Liver (tissue), 10 donors: ENCODE measurements at places on chromosomes 1 and 21. TPM values are rescaled to one million over a fixed set of nuclear protein-coding genes. Genes with fewer than 3 reads are reported as not detected.

IPO9 gene
- 13.0 TPM for total RNA-seq

ZNF648 gene
- 0.14 TPM for total RNA-seq

IKBKE gene
- 2.0 TPM for total RNA-seq

PRDX1 gene
- total RNA-seq: 286 TPM

PPIAL4G gene
- total RNA-seq: not detected

C1orf105 gene
- not detected for total RNA-seq

CRNN gene
- not detected for total RNA-seq

TSPAN1 gene
- total RNA-seq: 2.4 TPM

KRTAP12-2 gene
- total RNA-seq: not detected

LHX8 gene
- not detected for total RNA-seq

MROH7 gene
- total RNA-seq: 2.8 TPM

- DNase-seq: no peak
Measured at GRCh38 chr1:117579221-117579906, 26.5 kb upstream of the TENT5C start.

- no peak for DNase-seq
Measured at GRCh38 chr1:222583079-222583478, 6.7 kb downstream of the TAF1A start.

GRCh38 chr1:222656391-222657155 is 38.7 kb downstream of the MIA3 start:
- no peak for DNase-seq

GRCh38 chr1:164611754-164612642 is 53.0 kb downstream of the PBX1 start:
- DNase-seq: no peak

DNA sequence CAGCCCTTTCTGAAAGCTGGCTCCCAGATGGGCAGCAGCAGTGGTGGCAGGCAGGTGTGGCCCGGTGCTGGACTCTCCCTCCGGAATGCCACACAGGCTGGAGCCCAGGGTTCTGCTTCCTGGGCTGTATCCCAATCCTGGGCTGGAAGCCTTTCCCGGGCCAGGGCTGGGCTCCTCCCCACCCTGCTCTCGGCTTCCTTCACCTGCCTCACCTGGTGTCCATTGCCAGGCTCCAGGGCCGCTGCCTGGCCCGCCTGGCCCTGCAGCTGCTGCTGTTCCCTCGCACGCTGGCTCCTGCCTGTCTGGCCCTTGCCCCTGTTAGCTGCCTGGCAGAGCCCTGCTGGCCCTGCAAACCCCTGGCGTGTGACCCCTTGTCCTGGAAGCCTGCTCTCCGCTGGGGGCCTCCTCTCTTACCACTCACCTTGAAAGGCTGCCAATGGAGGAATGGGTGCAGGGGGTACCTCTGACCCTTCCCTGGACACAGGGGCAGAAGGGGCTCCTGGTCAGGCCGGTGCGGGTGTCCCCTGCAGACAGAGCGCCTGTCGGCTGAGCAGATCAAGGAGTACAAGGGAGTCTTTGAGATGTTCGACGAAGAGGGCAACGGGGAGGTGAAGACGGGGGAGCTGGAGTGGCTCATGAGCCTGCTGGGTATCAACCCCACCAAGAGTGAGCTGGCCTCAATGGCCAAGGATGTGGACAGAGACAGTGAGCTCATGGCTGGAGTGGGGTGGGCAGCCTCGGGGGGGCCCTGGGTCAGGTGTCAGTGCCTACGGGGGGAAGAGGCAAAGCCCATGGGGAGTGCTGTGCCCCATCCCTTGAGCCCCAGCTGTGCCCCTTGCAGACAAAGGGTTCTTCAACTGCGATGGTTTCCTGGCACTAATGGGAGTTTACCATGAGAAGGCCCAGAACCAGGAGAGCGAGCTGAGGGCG is 1.1 kb downstream of the CALML6 start:
- no peak for DNase-seq

- DNase-seq: no peak
Measured at GRCh38 chr1:18903291-18903756, 969 bp upstream of the ALDH4A1 start.

- peak; percentile 81 for DNase-seq
Measured at GRCh38 chr1:27395441-27396195, 3.2 kb downstream of the GPR3 start.

- no peak for DNase-seq
Measured at GRCh38 chr1:247440001-247440620, 17.8 kb downstream of the OR2B11 start.

GRCh38 chr1:98422816-98423215 is 238.7 kb upstream of the SNX7 start:
- DNase-seq: no peak

DNA sequence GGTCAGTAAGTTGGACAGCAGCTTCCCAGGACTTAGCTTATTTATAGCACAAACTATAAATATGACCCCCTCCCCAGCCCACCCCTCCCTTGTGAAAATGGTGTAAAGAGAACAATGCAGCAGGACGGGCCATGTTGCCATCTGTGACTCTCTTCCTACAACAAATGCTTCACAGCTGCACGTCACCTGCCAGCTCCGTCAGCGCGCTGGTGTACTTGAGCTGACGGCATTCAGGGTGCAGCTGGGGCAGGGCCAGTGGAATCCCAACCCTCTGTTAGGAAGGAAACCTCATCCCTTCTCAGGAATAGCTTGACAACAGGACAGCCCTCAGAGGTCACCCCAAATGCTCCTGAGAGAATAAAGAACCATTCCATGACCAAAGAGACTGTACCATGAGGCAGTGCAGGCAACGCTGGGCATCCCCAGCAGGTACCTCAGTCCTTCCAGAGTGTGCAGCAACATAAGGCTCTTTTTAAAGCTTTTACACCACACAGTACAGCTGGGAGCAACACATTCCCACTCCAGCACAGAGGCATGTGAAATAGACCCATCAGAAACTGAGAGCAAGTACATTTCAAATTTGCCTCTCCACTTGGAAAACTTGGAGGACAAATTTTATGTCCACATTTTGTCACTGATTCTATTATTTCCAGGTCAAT is 85.0 kb downstream of the ATP1A1 start:
- DNase-seq: no peak

GRCh38 chr1:22932803-22933470 is 39.7 kb downstream of the LACTBL1 start:
- no peak for DNase-seq

- DNase-seq: no peak
Measured at GRCh38 chr1:68210027-68210426, 22.3 kb downstream of the WLS start.

DNA sequence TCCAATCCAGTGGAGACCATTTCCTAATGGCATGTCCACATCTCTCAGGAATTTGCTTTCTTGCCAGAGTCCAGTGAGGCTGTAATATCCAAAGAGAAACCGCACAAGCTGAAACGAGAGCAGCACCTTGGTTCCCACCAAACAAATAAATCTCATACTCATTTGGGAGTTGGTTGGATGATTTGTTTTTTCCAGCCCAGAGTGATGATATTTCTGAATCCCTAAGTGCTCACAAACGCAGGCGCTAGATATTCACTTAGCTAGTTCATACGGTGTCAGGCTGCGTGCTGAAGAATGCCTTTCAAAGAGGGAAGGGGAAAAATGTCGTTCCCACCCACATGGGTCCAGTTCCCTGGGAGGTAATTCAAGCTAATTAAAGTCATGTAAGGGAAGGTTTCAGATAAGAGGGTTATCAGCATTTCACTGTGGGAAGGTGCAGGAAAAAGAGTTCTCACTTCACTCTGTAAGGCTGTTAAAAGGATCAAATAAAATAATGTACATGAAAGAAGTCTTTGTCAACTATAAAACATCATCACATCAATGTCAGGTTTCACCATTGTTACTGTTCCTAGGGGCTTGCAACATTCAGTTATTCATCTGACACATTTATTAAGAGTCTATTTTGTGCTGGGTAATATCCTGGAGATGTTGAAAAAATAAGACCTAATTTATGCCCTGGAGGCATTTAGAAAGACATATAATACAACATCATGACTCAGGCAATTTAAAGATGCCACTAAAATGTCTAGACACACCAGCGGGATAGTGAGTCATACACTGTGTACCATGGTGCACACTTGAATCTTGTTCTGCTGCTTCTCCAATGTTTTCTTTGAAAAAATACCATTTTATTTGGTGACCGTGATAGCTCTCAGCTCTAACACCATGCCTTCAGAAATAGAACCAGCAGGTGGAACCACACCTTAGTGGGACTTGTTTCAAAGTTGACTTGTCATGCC is 19.3 kb downstream of the DPT start:
- DNase-seq: no peak

DNA sequence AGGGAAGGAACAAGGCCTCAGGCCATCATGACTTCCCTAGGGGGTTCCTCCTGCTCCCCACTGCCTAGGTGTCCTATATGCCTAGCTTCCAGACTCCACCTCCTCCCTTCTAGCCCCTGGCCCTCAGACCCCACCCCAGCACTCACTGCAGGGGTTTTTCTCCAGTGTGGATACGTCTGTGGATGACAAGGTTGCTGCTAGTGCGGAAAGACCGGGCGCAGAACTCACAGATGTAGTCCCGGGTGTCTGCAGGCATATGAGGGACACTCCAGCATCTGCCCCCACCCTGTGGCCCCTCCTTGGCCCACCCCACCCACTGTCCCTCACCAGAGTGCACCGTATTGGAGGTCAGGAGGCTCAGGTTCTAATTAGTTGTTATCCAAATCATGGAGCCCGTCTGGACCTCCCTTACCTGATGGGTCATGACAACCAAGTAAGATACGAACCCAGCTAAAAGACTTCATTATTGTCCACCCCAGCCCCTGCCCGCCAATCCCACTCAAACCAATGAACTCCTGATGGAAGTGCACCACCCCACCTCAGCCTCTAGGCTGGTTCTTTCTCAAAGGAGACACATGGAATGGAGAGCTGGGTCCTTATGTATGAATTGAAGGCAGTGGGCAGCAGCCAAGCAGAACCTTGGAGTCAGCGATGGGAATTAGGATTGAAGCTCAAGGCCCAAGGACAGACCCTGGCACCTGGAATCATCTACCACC is 8.2 kb downstream of the ZNF692 start:
- no peak for DNase-seq

- no peak for DNase-seq
Measured at GRCh38 chr1:115099693-115100050, 10.4 kb upstream of the TSPAN2 start.

DNA sequence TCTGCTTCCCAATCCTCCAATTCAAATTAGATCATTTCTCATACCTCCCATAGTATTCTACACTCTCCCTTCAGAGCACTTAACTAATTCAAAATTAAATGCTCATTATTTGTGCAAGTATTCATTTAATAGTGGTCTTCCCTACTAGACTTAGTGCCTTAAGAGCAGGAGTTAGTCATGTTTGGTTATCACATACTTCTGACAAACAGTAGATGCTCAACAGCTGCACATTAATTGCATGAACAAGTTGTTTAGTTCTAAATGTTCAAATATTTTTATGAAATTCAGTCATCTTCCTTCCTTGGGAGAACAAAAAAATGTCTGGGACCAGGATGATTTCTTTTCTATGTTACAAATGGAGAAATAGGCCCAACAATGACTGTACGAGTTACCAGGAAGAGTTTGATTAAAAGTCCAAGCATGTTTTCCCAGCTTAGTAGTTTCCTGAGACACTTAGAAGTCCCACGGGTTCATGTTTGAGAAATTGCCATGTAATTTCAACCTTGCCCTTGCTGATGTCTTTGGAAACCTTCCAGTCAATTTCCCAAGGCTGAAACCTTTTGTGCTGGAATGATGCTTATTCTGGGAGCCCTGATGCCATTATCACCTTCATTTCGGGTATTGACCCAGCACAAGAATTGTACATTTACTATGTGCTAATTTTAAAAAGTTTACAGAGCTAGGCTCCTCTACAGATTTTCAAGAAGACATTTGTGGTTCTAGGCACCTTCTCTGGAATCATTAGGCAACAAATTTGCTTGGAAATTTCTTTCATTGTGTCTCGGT is 437.9 kb upstream of the PLXNA2 start:
- no peak for DNase-seq

DNA sequence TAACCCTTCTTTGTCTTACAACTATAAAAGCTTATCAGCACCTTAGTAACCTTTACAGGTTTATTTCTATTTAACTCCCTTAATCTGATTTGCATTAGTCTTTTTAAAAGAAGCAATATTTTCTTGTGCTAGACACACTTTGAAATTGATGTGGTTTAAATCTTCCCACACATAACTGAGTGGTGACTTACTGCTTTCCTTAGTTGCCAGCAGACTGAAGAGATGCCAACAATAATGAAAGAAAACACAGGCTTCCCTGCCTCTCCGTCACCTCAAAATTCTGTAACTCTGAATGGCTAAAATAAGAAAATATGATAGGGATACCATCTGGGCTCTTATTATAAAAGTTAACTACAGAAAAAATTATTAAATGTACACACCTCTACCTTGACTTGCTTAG is 196.8 kb downstream of the PTBP2 start:
- no peak for DNase-seq

GRCh38 chr21:42556960-42557359 is 43.3 kb downstream of the SLC37A1 start:
- DNase-seq: no peak

DNA sequence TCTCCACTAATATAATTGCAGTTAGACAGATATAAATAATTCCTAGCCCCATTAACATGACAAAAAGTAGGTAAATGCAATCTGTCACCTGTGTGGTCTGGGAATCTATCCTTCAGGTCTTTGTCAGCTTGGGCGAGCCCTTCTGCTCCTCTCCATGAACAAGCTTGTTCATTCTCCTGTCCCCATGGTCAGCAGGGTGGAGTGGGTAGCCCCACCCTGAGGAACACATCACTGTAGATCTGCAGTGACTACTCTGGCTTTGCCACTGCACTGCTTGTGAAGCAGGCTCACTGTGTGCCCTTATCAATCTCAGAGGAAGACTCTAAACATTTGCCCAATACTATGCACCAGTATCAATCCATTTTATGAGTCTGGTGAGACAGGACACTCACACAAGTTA is 279.0 kb downstream of the MATN1 start:
- no peak for DNase-seq

- DNase-seq: no peak
Measured at GRCh38 chr1:27391511-27392095, 819 bp upstream of the GPR3 start.

DNA sequence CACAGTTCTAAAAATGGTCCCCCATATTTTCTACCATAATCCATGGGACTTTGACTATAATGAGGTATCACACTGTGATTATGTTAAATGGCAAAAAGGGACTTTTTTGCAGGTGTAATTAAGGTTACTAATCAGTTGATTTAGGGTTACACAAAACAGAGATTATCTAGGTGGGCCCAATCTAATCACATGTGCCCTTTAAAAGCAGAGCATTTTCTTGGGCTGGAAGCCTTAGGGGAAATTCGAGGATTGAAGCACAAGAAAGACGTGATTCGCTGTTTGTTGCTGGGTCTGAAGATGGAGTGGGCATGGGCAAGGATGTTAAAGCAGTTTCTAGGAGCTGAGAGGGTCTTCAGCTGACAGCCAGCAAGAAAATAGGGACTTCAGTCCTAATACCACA is 13.4 kb downstream of the RAVER2 start:
- DNase-seq: no peak

GRCh38 chr21:20998886-20999285 is 677 bp downstream of the NCAM2 start:
- DNase-seq: no peak
